Non-pigmented ciliary epithelial cell (primary cell): ENCODE measurements at places on chromosomes 2 and 18.

GRCh38 chr2:8761529-8762164, 75.8 kb downstream of the KIDINS220 start:
- DNase-seq, result no peak

DNA sequence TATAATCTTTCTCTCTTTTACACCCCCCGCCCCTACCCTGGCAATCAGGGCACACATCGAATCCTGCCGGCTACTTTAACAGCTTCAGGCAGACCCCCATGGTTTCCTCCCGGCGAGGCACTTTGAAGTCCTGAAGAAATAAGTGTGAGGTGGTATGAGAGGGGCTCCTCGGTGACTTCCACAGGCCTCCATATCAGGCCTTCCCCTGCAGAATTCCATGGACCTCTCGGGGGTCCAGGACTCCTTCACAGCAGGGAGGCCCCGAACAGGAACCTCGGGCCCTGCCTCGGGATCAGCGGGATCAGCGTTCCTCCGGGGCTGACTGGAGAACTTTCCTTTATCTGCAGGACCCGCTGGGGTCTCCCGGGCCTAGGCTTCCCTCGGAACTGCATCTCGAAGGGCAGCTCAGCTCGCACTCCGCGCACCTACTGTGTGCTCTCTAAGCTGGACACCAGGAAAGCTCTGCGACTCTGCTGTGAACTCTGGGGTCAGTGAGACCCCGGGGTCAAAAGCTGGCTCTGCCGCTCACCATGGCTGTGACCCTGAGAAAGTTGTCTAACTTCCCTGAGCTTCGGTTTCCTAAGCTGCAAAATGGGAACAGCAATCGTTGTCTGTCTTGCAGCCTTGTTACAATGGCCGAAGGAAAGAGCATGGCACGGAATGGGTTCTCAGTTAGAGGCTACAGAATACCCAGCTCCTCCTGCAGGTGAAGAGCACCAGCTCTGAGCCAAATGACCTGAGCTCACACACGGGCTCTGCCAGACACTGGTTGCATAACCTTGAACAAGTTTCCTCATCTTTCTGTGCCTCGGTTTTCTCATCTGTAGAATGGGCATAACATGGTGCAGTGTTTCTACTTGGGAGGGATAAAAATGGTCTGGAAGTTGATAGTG, 97.4 kb upstream of the ID2 start:
- DNase-seq, result no peak

- no peak for DNase-seq
Measured at GRCh38 chr2:49621016-49621415, 466.7 kb upstream of the FSHR start.

GRCh38 chr2:25397777-25398176, 56.1 kb upstream of the DNMT3A start:
- no peak for DNase-seq

DNA sequence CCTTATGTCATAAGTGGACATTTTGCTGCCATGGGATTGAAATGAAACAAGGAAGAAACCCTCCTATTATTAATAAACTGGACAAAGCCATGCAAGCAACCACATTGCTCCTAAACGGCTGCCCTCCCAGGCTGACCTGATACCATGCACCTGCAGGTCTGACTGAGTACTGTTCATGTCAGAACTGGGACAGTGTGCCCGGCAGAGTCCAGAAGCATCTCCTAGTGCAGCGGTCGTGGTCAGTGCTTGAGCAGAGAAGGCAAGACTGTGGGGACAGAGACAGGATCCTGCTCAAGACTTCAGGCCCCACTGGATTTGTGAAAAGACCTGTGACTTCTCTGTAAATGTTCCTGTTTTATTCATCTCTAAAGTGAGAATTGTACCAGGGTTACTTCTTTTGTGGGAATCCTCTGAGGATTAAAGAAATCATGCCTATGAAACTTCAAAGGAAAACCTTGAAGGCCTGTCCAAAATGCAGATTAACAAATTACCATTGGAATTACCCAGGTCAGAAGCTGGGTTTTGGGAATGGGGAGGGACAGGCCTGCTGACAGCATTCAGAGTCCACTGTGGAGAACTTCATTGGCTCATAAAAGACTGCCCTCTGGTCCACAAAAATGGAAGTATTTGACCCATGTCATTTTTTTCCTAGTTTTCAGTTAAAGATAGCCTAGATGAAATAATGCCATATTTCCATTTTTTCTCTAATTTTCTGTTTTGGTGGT, 13.9 kb downstream of the RNF144A start:
- DNase-seq, result no peak

GRCh38 chr2:103355287-103355686, 593.5 kb downstream of the TMEM182 start:
- DNase-seq, result no peak

GRCh38 chr2:237195396-237196120, 109.9 kb downstream of the COPS8 start:
- DNase-seq, result no peak

GRCh38 chr18:74183130-74183529, 34.8 kb downstream of the TIMM21 start:
- DNase-seq, result no peak

GRCh38 chr2:179442206-179442605, 177.6 kb upstream of the SESTD1 start:
- DNase-seq, result no peak

GRCh38 chr18:59658941-59659340, 38.3 kb downstream of the CCBE1 start:
- no peak for DNase-seq

DNA sequence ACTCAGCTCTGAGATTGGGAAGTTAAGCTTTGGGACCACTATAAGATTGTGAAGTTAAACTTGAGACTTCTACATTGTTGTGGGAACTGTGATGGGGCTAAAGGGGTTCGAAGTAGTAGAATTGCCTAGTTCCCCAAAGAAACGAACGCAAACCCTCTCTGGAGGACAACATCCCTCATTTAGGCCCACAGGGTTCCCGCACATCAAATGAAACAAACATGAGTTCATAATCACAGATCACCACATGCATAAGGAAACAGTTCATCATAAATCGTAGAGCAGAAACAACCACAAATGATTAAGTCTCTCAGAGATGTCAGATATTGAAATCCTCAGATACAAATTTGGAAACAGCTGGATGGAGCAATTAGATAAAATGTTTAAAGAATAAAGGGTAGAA, 55.9 kb upstream of the HPCAL1 start:
- no peak for DNase-seq

DNA sequence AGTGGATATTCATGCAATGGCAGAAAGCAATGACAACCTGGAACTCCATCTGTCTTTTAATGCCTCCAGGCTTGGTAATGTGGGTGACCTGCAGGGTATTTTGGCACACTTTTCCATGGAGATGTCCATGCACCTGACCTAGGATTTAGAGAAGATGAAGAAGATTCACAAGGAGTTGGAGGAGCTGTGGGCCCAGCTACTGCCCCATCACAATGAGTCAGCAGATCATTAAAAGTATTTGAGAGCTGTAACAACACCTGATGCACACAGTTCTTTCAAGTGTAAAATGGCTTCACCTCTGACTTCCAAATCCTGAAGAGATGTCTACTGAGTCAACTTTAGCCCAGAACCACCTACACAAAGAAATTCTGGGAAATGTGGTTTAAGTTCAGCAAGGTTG, 22.1 kb upstream of the OSR1 start:
- DNase-seq, result no peak

- no peak for DNase-seq
Measured at GRCh38 chr2:237403024-237403882, 10.7 kb downstream of the COL6A3 start.

- no peak for DNase-seq
Measured at GRCh38 chr2:217973008-217973787, 29.6 kb downstream of the TNS1 start.

DNA sequence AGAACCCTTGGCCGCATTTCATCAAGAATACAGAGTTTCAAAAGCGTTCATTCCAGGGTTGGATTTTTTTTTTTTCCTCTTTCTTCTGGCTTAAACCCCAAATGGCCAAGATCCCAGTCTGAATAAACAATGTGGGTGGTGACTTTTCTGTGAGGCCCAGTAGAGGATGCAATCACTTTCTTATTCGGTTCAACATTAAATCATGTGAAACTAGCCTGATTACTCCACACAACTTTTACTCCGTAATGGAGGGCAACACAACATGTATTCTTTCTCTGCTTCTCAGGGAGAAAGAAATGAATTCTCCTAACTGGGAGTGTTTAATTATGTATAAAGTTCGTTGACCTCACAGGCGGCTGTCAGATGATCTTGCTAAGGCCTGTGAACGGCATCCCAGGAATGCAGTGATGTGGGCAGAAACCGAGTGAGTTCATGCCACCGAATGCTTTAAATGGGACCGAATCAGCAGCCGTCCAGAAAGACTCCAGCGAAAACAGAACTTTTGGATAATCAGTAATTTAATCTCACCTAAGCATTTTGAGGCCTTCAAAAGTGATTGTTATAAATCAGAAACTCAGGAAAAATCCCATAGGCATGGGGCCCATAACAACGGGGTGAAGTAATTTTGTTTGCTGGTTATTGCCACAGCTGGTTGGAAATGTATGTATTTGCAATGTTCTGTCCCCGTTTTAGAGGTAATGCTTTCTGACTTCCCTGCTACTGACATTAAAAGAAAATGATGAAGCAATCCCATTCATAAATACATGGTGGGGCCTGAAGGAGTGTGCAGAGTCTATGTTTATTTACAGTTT, 81.5 kb downstream of the BCL2 start:
- DNase-seq, result peak; percentile 75

DNA sequence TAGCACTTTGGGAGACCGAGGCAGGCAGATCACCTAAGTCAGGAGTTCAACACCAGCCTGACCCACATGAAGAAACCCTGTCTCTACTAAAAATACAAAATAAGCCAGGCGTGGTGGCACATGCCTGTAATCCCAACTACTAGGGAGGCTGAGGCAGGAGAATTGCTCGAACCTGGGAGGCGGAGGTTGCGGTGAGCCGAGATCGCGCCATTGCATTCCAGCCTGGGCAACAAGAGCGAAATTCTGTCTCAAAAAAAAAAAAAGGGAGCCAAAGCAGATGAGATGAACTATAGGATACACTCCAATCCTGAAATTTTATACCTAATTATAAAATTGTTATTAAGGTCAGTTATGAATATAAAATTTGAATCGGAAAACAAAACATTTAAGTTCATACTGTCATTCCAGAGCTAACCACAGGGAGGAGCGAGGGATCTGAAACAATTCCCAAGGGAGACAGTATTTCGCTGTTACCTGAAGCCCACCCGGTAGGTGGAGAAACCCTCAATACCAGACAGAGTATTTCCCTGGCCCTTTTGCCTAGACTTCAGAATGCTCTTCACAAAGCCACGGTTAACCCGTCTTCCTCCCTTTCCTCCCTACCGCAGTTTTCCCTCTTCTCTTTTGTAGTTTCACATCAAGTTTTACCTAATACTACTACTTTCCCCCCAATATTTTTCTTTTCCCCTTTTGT, 1.4 kb downstream of the PPM1G start:
- no peak for DNase-seq

- DNase-seq, result no peak
Measured at GRCh38 chr2:225010804-225011203, 31.5 kb downstream of the DOCK10 start.

DNA sequence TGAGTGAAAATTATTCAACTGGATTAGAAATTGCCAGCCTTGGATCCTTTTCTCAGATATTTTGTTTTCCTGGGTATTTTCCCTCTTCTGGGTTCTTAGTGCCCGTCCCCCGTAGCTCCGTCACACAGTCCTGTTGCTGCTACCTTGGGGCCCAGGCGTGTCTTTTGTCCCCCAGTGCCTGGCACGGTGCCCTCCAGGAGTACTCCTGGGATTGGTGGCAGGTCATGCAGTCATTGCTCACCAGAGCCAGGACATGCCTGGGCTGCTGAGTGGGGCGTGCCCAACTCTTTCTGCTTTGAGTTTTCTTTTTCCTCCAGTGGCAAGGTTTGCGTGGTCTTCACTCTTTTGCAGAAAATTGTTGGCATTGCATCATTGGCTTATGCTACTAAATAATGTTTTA, 275.2 kb downstream of the AGAP1 start:
- no peak for DNase-seq

DNA sequence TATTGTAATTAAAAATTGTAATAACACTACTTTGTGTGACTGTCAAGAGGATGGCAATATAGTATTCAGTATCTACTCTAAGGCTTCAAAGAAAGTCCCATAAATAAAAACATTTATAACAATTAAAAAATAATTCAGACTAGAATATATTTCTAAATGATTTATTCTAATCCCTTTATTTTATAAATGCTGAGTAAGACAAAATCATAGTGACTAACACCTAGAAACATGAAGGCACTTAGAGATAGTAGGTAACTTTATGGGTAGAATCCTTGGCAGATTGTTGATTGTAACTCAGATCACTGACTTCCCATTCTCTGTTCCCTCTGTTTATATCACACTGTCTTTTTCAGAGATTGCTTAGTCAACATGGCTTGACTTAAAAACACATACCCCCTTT, 78.6 kb upstream of the EPB41L5 start:
- DNase-seq, result no peak

DNA sequence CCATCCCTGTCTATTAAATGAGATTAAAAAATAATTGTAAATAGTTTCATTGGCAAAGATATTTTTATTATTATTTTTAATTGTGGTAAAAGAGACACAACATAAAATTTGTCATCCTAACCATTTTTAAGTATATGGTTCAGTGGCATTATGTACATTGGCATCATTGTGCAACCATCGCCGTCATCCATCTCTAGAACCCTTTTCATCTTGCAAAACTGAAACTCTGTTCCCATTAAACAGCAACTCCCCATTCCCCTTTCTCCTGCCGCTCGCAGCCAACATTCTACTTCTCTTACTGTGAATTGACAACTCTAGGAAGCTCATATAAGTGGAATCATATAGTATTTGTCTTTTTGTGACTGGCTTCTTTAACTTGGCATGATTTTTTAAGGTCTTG, 25.3 kb downstream of the LAMA3 start:
- no peak for DNase-seq

DNA sequence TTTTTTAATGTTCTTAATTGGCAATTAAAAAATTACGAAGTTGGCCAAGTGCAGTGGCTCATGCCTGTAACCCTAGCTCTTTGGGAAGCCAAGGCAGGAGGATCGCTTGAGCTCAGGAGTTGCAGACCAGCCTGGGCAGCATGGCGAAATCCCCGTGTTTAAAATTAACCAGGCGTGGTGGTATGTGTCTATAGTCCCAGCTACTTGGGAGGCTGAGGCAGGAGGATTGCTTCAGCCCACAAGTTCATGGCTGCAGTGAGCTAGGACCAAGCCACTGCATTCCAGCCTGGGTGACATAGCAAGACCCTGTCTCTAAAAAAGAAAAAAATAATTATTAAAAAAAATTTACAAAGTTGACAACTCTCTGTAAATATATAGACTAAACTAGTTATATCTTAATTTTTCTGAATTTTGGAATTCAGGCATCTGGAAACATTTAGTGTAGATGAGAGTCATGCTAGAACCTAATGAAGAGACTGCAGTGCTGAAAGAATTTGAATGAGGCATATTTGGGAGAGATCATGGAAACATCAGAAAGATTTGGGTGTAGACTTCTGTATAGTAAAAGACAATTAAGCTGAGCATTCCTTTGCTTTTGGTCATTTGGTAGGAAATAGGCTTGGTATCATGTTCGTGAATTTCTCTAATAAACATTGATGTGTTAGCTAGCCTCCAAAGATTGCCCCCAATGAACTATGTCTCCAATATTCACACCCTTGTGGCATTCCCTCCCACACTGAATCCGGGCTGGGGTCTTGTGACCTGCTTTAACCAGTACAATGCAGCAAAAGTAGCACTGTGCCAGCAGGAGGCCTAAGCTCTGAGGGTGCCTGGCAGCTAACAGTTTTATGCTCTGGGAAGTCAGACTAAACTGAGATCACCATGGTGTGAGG, 4.2 kb upstream of the ROCK1 start:
- no peak for DNase-seq
